ENCODE measurements at places on chromosomes 5 and 9.

DNA sequence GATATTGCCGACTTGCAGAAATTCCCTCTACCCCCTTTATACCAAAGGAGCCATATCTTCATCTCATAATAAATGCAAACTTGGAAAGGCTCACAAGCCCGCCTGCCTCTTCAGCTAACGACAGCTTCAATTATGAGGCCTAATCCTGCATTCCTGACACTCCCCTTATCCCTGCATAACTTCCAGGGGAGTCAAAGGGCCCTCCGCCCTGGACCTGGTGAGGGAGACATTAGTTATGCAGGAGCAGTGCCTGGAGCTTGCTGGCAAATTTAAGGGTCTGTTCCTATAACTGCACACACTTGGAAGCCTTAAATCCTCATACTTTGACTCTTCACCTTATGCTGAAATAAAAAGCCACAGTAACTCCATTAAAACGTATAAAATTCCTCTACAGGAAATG is 617.9 kb downstream of the BNC2 start:
- no peak for DNase-seq

GRCh38 chr9:38363589-38363925 is 28.9 kb upstream of the ALDH1B1 start:
- DNase-seq, result no peak

- peak; percentile 74 for DNase-seq
Measured at GRCh38 chr5:77030097-77031071, at the start of gene AGGF1. Gene AGGF1 (plus strand): TSS chr5:77030404. CDS start chr5:77030767, 363 bp downstream.

DNA sequence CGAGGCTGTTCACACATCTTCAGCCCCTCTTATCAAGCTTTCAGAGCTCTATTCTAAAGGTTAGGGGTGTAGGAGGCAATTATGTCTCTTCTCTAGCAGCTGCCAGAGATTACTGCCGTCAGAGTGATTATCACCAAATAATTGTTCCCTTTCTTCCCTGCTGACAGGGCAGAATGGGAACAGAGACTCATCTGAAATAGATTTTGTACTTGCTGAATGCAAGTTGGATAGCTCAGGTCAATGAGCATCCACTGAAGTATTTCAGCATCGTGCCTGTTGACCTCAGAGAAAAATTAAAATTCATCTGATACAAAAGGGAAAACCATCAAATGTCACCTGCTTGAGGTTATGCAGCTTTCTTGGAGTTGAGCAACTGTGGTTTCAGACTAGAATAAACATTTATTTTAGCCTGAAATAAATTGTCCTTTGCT is 213.7 kb upstream of the MAP3K1 start:
- DNase-seq, result no peak

DNA sequence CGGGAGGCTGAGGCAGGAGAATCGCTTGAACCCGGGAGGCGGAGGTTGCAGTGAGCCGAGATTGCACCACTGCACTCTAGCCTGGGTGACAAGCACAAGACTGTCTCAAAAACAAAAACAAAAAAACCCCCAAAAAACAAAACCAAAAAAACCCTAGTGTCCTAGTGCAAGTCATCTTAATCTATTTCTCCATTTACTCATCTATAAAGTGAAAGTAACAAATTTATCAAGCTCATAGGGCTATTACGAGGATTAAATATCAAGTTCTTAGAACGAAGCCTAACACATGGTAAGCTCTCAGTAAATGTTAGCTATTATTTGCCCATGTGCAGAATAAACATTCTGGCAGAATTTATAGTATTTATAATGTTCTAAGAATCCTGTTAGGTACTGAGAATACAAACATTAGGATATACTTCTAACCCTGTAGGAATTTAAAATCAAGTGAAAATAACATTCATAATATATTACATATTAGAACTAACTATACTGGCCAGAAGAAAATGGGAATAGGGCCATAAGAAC is 45.0 kb downstream of the GOLPH3 start:
- DNase-seq, result no peak

- no peak for DNase-seq
Measured at GRCh38 chr9:103203172-103203571, 208.0 kb downstream of the CYLC2 start.

GRCh38 chr5:3281366-3281765 is 314.3 kb upstream of the IRX1 start:
- DNase-seq, result no peak

DNA sequence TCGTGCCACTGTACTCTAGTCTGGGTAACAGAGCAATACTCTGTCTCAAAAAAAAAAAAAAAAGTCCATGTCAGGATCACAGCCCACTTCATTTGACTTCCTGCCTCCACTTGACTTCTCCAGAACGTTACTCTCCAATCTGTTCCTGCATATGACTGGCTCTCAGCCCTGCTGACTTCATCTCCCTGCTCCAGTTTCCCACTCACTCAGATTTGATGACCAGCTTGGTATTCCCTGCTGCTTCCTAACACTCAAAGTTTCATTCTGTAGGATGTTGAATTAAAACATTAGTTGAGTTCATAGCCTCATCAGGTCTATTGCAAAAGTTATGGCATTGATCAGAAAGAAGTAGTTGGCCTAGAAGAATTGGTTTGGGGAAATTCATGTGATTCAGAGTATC is 52.3 kb downstream of the UGCG start:
- DNase-seq, result no peak

DNA sequence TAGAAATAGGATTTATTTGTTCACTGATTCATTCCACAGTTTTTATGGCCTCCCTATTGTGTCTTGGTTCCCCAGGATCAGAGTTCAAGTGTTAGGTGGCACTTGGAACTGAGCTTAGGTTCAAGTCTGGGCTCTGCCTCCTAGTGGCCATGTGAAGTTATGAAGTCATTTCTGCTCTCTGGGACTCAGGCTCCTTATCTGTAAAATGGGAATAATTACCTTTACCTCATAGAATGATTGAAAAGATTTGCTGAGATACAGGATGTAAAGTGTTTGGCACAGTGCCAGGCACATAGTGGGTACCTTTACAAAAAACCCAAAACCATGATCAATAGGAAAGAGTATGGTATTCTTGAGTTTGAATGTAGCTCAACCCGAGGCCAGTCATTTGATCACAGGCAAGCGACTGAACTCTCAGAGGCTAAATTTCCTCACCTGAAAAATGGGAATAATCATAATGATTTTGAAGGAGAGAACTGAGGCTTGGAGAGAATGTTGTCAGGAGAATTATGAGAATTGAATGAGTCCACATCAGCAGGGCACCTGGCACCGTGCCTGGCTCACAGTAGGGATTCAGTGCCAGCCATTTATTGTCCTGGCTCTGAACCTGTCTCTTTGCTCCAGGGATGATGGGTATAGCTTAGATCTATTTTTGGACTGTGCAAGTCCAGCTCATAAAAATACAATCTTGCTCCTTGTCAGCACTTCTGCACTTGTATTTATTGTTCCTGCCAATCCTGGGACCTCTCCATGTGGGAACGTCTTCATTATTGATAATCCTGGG is 10.8 kb downstream of the NSG2 start:
- no peak for DNase-seq

- DNase-seq, result no peak
Measured at GRCh38 chr9:105119156-105119555, 125.3 kb upstream of the SLC44A1 start.

DNA sequence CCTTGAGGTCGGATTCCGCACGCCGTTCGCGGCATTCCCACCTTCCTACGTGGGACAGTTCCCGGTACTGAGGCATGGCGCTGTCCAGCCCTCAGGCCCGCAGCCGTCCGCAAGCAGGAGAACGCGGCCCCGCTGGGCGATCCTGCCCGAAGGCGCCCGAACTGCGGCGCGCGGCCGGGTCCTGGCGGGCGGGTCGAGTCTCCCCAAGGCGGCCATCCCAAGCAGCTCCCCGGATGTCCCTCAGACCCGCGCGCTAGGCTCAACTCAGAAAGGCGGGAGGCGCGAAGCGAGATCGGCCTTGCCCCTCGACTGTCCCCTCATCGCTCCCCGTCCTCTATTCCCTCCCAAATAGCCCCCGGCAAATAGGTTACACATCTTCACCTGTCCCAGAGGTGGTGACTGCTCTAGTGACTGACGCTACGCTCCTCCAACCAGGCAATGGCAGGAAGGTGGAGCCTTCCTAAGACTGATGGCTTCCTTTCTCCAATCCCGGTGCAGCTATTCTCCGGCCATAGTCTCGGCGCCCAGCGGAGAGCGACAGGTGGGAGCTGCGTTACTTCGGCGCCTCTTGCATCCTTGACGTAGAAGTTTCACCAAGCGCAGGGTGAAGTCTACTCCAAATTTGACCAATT is 787 bp upstream of the ANKHD1 start:
- peak; percentile 82 for DNase-seq

DNA sequence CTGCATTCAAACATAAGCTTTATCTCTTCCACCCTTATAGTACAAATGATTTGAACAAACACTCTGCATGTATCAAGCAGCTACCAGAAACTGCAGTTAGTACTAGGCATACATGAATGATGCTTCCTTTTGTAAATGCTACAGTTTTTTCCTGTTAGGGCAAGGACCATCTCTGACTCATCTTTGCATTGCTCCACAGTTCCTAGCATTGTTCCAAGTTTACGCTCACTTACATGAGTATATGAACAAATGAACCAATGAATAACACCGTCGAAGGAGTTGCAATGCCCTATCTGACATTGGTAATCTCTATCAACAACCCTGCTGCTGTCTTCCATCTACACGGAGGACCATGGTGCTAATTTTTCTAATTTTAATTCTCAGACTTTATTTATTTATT is 2.1 kb upstream of the ALDH7A1 start:
- no peak for DNase-seq

DNA sequence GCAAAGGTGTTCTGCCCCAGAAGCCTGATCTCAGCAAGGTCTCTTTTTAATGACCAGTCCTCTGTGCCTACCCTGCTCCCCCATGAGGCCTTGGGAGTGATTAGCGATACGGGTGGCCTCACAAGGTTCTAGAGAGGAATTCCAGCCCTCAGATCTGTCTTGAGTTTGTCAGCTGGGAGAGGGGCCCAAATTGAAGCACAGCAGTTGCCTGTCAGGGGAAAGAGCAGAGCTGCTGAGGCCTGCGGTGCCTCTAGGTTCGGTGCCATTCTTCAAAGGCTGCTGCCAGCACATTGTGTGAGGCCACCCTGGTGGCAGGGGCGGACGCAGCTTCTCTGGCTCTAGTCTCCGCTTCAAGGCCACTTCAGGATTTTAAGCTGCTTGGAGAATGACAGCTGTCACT is 85.7 kb upstream of the GRIA1 start:
- no peak for DNase-seq

GRCh38 chr5:135497971-135498636 is 37.7 kb downstream of the NEUROG1 start:
- DNase-seq, result no peak

- no peak for DNase-seq
Measured at GRCh38 chr5:40277161-40277906, 402.4 kb upstream of the PTGER4 start.

DNA sequence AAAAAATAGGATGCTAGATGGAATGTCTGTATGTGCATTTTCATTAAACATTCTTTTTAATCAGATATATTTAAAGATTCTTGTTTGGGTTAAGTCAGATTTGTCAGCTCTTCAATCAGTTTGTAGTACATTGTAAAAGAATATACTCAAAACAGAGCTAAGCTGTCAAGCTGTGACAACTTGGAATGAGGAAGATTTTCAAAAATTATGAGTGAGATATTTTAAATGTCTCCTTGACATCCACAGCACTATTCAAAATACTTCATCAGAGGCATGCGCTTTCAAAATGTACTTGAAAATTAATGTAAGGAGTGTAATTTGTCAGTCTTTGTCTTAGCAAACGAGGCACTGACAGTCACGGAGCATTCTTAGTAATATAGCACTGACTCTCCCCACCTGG is 182.0 kb downstream of the MAT2B start:
- DNase-seq, result no peak

DNA sequence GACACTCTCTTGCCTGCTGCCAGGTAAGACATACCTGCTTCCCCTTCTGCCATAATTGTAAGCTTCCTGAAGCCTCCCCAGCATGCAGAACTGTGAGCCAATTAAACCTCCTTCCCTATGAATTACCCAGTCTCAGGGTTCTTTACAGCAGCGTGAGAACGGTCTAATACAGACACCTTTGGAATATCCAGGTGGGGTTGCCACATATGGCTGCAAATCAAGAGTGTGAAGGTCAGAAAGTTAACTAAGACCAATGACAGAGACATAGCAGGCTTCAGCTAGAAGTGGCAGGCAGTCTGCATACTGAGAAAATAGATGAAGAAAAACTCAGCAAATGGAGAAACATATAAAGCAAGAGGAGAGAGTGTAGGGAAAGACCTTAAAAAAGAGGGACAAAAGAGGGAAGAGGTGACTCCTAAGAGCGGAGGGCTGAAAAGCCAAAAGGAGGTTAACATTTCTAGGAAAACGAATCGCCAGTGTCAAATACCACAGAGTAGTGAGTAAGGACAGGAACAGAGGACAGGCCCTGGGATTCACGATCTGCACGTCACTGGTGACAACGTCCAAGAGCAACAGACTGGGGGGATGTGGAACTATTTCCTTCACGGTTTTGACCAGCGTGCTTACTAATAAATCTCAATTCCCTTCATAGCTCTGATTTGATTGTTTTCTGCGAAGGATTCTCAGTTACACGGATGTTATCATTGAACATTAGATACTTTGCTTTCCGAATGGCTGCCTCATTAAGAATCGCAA is 1.7 kb upstream of the ACO1 start:
- DNase-seq, result no peak

- DNase-seq, result no peak
Measured at GRCh38 chr5:65191554-65192135, 290.1 kb downstream of the ADAMTS6 start.

DNA sequence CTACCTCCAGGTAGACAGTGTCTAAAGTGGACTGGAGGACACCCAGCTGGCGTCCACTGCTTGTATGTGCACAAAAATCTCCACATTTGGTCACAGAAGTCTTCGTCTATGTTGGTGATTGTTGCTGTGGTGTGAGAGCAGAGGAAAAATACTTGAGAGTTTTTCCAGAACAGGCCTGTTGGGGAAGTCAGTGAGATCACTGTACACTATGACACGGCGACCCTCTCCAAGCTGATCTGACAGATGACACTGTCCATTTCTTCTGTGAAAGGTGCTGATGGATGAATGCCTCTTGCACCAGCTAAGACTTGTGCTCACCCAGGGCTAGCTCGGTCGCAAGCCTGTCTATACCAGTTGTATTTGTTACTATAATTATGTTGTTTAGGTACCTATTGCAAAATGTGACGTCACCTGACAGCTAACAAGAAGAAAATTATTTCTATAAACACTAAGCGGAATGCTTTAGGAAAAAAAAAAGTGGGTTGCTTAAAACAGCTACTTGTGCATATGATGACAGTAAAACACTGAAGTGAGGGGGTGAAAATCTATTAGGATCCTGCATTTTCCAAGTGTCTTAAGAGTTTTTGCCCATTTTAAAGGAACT is 142.3 kb downstream of the ROR2 start:
- no peak for DNase-seq

DNA sequence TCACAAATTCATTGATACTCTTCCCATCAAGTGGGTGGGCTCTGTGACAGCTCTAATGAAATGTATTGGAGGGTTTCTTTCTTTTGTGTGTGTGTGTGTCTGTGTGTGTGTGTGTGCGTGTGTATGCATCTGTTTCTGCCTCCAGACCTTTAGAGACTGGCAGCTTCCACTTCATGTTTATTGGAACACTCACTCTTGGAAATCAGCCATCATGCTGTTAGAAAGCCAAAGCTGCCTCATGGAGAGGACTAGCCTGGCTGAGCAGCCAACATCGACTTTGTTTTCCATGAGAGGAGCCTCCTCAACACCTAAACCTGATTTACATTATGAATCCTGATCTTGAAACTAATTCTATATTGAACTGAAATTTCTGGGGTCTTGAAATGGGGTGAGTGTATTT is 128.5 kb upstream of the FAM174A start:
- no peak for DNase-seq
